ENCODE measurements at places on chromosomes 12 and 14.

GRCh38 chr14:103003850-103004249 is 53.5 kb downstream of the CDC42BPB start:
- no peak for DNase-seq

- DNase-seq = no peak
Observed at GRCh38 chr12:104704224-104704779, 247.6 kb downstream of the CHST11 start.

- DNase-seq = no peak
Observed at GRCh38 chr14:78746086-78746595, 576.0 kb downstream of the NRXN3 start.

DNA sequence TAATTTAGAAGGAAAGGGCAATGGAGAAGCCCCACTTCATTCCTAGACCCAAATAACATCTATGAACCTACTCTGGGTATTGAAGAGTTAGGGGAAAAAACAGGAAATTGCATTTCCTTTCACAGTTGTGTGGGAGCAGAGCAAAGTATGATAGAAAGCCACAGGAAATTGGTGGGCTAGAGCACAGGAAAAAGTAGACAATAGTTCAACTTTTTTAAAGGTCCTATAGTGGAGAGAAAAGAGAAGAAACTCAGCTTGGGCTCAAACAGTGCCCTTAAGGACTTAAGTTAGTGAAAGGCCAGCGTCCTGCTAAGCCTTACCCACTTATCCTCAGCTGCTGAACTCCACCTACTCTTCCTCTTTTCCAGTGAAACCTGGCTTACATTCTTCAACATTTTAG is 258.1 kb downstream of the DPY19L2 start:
- no peak for DNase-seq

DNA sequence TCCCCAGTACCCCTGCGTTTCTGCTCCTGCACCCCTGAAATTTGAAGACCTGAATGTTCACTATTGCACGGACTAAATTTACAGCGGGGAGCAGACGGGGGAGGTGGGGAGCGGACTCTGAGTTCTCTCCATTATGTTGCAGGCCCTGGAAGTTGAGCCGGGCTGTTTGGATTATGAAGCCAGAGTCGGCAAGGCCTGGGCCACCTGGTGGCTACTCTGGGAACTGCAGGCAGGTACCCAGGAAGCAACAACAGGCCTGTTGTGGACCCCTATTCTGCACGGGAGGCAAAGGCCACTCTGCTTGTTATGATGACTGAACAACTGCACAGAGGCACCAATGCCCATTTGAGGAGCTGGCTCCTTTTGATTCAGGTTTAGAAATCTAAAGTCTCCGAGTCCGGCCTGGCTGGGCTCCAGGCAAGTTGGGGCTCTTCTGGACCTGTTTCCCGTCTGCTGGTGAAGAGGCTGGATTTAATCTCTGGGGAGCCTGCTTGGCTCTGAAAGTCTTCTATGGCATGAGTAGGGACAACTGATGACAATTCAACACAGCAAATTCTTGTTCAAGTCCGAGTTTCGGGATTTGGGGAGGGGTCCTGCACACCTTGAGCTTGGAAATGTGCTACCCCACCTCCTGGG is 34.1 kb upstream of the FAM181A start:
- peak; percentile 85 for DNase-seq

DNA sequence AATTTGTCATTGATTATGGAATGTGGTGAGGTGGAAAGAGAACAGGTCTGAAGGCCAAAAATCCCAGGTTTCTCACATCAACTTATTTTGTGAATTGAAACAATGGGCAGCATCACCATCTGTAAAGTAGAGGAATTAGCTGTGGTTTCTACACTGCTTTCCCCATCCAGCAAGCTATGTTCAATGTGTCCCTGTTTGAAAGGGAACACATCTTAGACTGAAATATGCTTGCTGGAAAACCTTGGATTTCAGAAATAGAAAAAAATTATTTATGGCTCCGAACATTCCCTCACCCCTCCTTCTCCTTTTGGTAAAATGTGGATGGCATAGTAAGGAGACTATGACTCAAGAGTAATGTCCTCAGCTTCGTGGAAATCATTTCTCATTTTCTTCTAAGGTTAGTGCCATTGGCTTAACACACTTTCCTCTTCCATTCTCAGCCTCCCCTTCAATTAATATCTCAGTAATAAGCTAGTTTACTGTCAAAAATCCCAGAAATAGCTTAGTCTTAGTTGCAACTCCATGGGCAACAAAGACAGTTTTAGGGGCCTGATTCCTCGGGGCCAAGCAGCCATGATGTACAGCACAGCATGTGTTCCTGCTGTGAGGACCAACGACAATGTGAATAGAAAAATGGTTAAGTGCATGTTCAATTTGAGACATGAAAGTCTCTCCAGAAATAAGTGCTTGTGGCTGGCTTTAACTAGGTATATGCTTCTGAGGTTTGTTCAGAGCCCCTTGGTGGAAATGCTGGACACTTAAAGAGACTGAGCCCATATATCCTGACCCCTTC is 205.8 kb upstream of the SLC38A2 start:
- DNase-seq = no peak

GRCh38 chr12:7503686-7504415 is at the start of gene CD163:
TSS of gene CD163 (minus strand) at chr12:7503777. CDS start at chr12:7503690, 87 bp downstream.
- DNase-seq = no peak

DNA sequence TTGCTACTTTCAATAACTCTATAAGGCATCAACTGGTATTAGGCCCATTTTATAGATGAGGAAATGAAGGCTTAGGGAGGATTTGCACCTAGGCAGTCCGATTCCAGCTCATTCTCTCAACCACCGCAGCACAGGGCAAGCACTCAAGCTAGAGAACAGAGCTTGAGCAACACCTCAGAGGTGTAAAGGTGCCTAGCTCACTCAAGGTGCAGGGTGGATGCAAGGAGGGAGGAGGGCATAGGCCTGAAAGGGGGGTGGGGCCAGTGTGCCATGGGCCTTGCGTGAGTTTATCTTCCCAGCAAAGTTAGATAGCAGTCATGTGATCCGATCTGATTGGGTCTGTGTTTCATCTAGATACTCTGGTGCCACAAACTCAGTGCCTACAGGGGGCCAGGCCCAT is 10.2 kb upstream of the EMP1 start:
- DNase-seq = no peak

GRCh38 chr12:111586986-111587385 is 12.1 kb downstream of the ATXN2 start:
- no peak for DNase-seq

All from stimulated activated CD4-positive, alpha-beta T cell treated with anti-CD3 and anti-CD28 coated beads, Interleukin-2, amount 100 ng/mL, for 24 hours (primary cell).